ENCODE measurements at places on chromosomes 2 and 18.
A peak's percentile ranks its signal among the peaks of the same experiment; 100 is the strongest.

DNA sequence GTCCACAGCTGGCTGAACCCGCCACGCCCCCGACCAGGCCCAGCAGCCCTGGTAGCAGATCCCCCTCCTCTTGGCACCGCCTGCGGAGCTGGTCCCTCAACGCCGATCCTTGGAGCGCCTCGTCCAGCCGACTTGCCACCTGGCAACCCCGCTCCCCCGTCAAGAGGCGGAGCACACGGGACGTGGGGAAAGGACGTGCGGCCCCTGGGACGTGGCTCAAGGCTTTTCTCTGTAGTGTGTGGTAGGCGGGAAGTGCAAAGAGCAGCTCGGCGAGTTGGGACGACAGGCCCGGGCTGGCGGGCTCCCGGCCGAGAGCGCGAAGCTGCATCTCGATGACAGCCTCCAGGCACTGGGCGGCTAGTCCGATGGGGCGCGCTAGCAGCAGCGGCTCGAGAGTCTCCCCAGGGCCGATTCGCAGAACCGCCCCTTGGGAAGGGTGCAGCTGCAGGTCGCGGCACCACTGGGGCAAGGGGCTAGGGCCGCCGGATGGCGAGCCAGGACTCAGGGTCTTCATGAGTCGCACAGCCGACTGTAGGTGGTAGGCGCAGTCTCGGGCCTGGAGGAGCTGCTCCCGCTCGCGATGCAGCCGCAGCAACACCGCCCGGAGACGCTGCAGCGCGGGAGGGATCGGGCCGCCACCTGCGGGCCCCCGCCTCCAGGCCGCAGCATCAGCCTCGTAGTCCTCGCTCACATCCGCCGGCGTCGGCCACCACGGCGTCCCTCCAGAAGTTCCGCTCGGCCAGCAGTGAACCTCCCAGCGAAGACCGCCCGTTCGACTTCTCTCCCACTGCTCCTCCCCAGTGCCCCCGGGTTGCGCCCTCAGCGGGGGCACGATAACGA is 617 bp downstream of the CCDC142 start:
- no peak for DNase-seq

DNA sequence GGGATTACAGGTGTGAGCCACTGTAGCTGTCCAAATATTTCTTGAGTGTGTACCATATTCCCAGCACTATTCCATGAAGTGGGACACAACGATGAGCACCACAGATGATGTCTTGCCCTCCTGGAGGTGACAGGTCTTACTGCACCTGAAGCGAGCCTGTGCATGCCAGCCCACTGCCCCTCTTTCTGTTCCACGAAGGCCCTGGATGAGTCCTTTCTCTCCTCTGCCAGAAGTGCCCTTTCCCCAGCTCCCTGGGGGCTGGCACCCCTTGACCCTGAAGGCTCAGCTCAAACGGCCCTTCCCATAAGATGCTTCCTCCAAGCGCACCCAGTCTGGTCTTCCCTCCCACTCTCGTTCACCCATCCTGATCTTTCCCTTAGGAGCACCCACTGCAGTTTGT is 5.5 kb downstream of the ATP6V1B1 start:
- no peak for DNase-seq

DNA sequence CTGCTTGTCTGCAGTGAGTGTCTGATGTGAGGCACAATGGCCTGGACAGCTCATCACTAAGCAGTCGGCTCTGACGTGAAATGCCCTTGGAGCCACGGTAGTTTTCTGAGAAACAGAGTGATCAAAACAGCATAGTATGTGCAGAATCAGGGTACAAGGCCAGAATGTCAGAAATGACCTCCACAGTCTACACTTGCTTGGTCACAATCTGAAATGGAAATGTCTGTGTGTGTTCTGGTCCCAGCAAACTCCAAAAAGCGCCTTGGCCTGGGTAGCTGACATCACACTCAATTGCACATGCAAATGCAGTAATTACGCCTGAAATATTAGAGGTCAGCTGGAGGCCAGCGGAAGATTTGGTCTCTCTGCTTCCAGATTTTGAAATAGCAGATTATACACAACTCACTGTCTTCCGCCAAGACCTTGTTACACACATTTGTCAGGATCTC is 95.4 kb downstream of the CTAGE1 start:
- DNase-seq, result no peak

DNA sequence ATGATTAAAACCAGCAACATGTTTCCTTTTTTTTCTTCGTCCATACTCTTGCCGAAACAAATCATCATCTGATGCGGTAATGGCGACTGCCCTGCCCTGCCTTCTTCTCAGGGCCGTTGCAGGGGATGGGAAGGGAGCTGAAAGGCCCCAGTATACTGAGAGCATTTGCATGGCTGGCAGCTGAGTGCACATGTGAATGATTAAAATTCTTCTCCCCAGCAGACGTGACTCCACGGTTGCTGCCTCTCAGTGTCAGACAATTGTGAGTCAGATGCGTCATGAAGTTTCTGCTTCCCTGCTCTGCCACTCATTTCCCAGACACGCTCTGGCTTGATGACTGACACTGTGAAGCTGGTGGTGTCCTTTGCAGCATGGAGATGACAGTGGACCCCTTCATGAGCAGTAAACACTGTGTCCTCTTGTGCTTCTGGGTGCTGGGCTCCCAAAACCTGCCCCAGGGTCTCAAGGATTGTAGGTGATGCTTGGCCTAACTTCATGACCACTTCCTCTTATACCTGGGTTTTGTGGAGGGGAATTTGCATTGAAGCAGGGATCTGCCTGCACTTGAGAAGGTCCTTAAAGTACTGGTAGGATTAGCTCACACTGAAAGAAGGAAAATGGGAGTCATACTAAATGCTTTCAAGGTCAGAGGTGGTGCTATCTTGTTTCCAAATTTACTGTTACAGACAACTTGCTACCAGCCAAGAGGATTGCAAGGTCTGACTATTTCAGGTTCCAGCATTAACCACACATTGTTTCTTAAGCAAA is 222.5 kb upstream of the COPS8 start:
- peak; percentile 98 for DNase-seq

DNA sequence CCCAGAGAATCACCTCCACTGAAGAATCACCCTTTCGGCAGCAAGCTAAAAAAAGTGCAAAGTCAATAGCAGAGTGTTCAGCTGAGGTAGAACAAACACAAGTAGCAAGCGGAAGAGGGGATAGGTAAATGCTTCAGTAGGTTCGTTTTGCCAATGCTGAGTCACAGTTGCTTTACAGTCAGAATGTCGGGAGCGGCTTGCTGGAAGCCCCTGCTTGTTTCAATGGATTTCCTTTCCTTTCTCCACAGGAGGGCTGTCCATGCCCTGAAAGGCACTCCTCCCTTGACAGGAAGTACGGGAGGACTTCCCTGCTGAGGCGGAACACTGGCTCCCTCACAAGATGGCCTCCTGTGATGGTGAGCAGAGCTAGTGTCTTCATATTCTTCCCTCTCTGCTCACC is 146.2 kb upstream of the LYPD1 start:
- no peak for DNase-seq

- DNase-seq, result no peak
Observed at GRCh38 chr2:65159906-65160305, 30.0 kb upstream of the RAB1A start.

GRCh38 chr2:61451178-61451577 is 19.7 kb downstream of the USP34 start:
- no peak for DNase-seq

DNA sequence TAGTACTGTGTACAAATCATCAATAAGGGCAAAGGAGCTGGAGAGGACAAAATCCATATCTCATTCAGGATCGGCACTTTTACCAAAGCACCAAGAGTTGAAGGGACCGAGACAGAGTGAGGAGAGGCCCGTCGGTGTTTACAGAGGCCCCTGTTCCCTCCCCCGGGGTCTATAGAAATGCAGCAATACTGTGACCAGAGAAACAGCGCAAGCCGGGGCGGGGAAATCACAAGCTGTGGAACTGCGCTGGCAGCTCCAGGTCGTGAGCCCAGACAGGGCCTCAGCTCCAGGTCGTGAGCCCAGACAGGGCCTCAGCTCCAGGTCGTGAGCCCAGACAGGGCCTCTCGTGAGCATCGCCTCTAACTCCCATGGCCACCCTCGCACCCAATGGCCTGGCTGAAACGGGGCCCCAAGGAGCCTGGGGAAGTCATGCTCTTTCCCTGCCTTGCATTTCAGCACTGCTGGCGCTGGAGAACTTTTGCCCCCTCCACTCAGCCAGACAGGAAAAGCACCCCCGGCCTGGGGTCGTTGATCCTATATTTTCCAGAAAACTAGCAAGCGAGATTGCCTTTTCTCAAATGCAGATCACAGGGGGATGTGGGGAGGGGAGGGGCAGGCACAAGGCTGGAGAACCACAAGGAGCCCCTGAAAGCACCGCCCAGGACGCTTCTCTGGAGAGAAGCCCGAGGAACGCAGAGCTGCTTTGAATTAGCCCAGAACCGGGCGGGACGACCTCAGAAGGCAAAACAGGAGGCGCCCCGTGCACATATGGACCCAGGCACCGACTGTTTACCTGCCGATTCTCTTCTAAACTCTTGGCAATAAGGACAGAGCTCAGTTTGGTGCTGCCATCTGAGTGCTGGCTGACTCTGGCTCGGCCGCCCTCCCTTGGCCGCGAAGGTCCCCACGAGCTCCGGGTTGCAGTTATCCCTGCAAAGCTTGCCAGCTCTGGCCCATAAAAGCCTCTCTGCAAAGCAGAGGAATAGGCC is 223.7 kb downstream of the ACKR3 start:
- DNase-seq, result no peak

GRCh38 chr2:47654790-47655562 is 128.0 kb upstream of the MSH6 start:
- DNase-seq, result no peak

DNA sequence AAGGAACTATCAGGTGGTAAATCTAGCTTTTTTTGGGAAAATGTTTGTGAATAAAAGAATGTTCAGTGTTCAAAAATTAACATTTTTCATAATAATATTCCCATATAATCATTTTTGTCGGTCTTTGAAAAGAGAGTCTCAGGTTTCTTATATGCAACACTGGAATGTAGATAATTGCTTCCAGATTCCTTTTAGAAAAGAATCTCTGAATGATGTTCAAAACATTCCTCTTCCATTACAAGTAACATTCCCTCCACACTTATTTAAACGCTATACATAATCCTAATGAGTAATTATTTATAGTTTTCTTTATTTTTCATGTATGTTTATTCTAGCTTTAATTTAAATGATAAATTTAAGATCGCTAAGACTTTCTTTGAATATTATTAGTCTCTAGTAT is 7.0 kb downstream of the ZSWIM2 start:
- peak; percentile 85 for DNase-seq

Measured in fibroblast of skin of right quadriceps (primary cell).